ENCODE measurements at places on chromosomes 7 and 10. TPM values are rescaled to one million over a fixed set of nuclear protein-coding genes. Genes with fewer than 3 reads are reported as not detected.

LLCFC1 gene
- total RNA-seq = not detected

- DNase-seq = no peak
Measured at GRCh38 chr7:106752367-106752766, 91.4 kb upstream of the CCDC71L start.

TUBAL3 gene
- 0.36 TPM for total RNA-seq

ARID5B gene
- total RNA-seq = 13.7 TPM

DNA sequence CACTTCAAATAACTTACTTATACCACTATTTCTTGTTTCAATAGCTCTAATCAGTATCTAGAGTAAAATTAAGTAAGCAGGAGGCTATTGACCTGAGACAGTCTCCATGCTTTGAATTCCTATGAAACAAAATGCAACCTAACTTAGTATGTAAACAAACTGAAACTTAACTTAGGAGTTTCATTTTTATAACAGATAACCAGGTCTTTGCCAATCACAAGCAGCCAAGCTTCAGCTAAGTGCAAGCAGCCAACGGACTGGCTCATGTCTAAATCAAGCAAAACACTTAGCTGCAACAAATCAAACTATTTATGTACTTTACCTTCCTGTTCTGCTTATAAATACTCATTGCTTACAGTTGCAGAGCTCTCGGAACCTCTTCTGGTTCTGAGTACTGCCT lies 4.4 kb upstream of the GSTK1 start:
- no peak for DNase-seq

DNA sequence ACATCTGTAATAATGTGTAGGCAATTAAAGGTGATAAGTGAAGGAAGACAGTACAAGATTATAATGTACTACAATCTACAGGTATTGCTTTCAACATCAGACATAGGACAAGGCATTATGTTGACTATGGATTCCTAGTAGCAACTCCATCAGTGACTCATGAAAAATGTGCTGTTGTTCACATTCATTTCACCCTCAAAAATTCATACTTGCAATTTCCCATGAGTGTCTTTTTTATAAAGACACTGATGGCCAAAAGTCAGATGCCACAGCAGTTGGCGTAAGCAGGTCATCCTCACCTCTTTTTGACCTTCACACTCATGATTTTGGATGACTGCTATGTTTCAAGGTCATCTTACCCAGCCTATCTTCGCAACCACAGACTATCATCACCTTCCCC lies 100.0 kb upstream of the AMPH start:
- DNase-seq = no peak

CALHM3 gene
- total RNA-seq = not detected

CCL26 gene
- 0.49 TPM for total RNA-seq

OR9A4 gene
- total RNA-seq = not detected

MUC12 gene
- 0.30 TPM for total RNA-seq

CCDC201 gene
- not detected for total RNA-seq

DNA sequence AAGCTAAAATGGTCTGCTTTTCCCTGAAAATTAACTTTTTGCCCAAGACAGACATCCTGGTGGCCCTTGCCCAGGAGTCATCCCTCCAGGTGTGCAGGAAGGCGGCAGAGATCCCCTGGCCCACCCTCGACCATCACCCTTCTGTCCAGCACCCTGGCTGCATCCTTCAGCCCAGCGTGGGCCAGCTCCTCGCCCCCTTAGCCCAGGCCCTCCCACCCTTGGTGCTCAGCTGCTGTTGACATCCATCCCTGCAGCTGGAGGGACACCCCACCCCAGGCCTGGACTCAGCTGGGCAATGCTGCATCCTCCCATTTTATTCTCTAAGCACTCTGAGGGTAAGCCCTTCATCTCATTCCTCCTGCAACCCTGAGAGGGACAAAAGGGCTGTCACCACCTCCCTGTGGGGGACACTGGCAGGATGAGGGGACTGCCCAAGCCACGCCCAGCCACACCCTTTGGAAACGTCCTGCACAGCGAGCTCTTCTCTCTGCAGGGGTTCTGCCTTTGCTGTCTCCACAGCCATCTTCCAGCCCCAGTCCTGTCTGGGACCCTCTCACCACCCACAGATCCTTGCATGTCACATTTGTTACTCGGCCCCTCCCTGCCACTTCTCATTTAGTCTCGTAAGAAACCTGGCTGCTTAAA lies 30.7 kb downstream of the EN2 start:
- DNase-seq = no peak

GRCh38 chr10:75444781-75445386 lies 13.5 kb downstream of the LRMDA start:
- DNase-seq = no peak

ZCCHC24 gene
- total RNA-seq = 47.5 TPM

DNA sequence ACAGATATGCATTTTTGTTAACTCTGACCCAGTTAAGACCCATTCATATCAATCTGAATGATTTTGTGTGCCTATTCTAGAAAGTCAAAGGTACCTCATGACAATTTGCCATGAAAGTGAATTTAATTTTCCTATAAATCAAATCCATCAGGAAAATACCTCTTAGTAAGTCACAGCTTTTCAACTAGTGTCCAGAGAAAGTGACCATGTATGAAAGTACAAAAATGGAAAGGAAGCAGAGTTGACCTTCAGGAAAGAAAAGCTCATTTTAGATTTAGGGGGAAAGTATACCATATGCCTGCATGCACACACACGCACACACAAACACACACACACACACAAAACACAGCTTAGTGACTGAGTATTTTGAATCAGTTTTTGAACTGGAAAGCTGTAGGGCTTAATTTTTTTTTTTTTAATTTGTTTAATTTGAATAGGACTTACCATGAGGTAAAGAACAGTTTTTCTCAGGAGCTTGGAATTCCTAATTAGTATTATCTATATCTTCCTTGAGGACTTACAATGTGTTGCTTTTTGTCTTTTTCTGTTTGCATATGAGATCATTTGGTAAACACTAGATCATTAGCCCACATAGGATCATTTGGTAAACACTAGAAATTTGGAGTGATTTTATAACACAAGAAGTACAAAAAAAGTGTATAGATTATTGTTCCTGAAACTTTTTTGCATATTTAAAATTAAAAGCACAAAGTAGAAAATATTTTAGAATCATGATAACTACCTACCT lies 61.6 kb downstream of the ZNF277 start:
- no peak for DNase-seq

- no peak for DNase-seq
Measured at GRCh38 chr7:152144557-152145245, 119.2 kb downstream of the GALNT11 start.

- no peak for DNase-seq
Measured at GRCh38 chr10:132595854-132596253, 58.3 kb downstream of the INPP5A start.

C10orf62 gene
- total RNA-seq = 1.5 TPM

- no peak for DNase-seq
Measured at GRCh38 chr7:32256811-32257210, 186.6 kb upstream of the PDE1C start.

GALNT17 gene
- 95.3 TPM for total RNA-seq

DNA sequence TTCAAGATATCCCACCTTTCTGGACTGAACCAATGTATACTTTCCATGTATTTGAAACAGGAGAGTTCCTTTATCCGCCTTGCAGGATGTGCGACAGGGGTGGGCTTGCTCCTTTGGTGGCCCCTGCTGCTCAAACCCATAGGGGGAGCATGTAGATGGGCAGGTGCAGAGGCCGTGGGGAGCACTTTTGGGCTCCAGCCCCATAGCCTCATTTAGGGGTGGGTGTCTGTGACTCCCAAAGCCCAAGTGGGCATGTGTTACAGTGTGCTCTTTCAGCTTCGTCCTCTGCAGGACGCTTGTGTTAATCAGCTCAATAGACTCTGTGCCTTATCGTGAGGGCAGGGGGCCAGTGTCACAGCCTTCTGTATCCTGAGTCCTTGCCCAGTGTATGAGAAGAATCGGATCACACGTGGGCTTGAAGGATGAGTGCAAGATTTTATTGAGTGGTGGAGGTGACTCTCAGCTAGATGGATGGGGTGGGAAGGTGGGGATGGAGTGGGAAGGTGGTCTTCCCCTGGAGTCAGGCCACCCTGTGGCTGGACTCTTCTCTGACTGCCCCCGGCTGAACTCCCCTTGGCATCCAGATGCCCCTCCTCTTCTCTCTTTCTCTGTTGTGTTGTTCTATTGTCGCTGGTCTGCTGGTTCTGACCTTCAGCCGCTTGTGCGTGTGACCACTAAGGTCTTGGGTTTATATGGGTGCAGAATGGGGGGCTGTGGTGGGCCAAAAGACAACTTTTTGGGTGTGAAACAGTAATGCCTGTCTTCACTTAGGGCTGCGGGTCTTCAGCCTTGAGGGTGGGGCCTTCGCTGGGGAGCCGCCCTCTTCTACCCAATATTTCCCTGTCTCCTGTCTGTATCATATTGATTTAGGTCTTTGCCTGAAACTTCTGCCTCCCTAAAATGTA lies 262.2 kb downstream of the GLRX3 start:
- no peak for DNase-seq

SPOCK2 gene
- total RNA-seq = 8.6 TPM

ADAM12 gene
- 0.27 TPM for total RNA-seq

DNA sequence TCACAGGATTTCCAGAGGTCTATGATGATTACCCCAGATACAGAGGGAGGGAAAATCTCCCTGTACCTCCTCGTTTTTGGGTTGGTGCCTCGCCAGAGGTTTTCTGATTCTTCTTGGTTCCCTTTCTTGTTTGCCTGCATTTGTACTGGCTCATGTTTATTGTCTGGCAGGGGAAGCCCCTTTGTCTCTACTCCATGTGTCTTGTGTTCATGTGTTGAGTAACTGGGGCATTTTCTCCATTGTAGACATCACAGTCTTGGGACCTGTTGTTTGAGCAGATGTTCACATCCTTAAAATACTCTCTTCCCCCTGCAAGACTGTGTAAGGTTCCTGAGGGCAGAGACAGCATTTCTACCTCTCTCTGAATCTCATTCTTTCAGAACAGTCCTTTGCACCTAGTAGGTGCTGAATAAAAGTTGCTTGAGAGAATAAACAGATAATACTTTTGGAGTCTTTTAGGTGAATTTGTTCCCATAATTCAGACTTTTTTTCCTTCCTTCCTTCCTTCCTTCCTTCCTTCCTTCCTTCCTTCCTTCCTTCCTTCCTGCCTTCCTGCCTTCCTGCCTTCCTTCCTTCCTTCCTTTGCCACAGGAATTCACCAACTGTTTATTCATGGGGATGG lies 25.1 kb downstream of the CDK14 start:
- DNase-seq = no peak

DNA sequence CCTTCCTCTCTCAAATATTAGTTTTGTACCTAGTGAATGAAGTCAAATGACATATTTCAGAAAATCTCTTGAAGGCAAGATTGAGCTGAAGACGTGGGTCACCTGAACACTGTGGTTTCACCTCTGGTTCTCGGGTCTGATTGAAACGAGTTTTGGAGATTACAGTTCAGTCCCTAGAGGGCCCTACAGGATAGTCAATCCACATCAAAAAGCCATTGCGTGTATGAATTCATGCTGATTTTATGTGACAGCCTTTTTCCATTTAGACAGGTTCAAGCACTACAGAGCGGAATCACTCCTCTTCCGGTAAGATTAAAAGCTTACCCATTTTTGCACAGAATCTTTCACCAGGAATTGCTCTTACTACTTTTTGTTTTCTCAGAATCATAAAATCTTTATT lies 62.2 kb downstream of the VIM start:
- no peak for DNase-seq

DNA sequence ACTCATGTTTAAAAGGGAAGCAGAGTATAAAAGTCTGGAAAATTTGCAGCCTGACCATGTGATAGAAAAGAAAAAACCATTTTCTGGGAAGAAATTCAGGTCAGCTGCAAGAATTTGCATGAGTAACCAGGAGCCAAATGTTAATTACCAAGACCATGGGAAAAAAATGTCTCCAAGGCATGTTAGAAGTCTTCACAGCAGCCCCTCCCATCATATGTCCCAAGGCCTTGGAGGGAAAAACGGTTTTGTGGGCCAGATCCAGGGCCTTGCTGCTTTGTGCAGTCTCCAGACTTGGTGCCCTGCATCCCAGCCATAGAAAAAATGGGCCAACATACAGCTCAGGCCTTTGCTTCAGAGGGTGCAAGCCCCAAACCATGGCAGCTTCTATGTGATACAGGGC lies 1019.6 kb upstream of the SORCS1 start:
- DNase-seq = no peak

METTL27 gene
- 0.44 TPM for total RNA-seq

DNA sequence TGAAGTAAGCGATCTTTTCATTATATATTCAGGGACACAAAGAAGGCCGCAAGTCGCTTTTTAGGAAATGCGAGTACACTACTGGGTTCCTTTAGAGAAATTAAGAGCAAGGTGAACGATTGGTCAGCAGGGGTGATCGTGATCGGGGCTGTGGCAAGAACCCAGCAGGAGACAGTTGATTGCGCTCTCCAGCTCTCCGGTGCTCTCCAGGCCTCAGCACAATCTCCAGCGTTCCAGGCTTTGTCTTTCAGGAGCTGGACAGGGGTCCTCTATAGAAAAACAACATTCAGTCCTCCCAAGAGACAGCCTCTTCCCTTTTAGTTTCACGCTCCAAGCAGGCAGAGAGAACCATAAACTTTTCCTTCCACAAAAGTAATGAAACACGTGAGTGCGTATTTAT lies 170.5 kb upstream of the KLF6 start:
- DNase-seq = no peak

DNA sequence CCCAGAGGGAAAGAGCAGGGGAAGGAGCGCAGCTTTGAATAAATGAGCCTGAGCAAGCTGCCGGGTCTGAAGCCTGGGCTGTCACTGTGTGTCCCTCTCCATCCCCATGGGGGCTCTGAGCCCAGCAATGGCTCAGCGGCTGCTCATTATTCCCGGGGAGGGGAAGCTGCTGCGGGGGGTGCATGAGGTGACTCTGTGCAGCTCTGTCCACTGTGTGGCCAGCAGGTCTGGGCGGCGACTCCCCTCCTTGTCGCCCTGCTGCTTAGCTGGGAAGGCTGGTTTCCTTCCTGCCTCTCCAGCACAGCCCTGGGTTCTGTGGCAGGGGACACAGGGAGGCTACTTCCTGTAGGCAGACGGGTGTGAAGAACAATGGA lies 234.2 kb downstream of the PRPF18 start:
- peak; percentile 38 for DNase-seq

DNA sequence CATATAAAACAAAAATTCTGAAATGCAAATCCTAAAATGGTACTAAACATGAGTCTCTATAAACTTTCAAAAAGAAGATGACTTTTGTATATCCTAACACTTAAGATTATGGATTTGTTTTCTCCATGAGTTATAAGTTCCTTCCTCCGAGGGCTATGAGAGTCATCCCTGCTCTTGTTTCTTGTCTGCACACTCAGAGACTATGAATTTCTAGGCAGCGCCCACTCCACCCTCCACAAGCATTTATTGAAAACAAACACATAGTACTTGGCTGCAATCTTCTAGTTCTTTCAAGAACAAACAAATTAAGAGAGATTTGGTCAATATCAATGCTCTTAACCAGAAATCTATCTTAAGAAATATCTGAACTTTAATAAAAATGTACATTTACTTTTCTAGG lies 211.7 kb downstream of the DKK1 start:
- no peak for DNase-seq

GRCh38 chr10:90352288-90352687 lies 505.6 kb downstream of the HTR7 start:
- DNase-seq = no peak

GRCh38 chr10:117938104-117938503 lies 108.6 kb downstream of the RAB11FIP2 start:
- no peak for DNase-seq
